ENCODE measurements at places on chromosomes 3 and 15.

GRCh38 chr3:171636666-171637065 is 173.6 kb downstream of the PLD1 start:
- no peak for DNase-seq

DNA sequence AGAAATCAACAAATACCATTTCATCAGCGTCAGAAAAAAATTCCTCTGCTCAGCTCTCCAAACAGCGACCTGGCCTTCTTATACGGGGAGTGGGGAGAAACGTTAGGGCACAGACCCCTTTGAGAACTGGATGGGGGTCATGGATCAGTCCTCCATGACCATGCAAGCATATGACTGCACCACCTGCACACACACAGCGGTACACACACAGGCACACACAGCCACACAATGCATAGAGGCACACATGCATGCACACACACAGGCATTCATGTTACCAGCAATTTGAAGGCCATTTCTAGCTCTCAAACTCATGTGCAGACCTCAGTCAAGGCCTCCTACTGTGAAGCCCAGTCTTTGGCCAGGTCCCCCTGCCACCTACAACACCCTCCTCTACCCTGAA is 50.2 kb downstream of the SLC41A3 start:
- no peak for DNase-seq

- DNase-seq, result peak; percentile 79
Measured at GRCh38 chr3:42846685-42847522, 28.8 kb downstream of the CYP8B1 start.

- DNase-seq, result no peak
Measured at GRCh38 chr3:105970283-105970682, 101.5 kb upstream of the CBLB start.

DNA sequence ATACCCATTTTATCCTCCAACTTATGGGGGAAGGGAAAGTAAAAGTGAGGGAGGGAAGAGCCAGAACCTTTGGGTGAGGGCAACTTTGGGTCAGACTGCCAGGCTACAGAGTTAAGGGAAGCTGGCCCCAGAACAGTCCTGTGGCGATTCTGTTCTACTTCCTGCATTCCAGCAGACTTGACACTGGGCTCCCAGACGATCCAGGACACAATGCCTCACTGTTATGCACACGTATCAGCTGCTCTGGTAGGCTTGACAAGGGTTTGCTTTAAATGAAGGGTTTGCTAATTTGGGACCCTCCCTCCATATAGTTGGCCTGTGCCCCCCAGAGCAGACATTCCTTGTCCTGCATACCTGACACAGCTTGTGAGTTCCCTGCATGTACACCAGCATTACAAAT is 10.7 kb downstream of the GORASP1 start:
- no peak for DNase-seq

DNA sequence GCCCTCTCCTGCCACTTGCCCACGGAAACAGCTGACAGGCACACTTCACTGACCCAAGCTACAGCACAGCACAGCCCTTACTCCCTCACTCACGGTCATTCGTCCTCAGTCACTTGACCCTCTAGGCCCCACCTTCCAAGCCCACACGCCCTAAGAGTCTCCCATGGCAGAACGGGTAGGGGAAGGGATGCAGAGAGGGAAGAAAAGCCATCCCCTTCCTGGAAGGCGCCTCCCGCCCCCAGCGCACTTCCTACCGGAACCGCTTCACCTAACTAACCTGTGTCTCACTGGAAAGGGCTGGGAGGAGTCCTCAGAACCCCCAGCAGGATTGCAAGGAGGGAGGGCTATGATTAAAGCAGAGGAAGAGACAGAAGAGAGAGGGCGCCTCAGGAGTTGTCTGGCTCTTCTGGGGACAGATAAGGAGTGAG is 22.9 kb downstream of the EPHB3 start:
- DNase-seq, result no peak

DNA sequence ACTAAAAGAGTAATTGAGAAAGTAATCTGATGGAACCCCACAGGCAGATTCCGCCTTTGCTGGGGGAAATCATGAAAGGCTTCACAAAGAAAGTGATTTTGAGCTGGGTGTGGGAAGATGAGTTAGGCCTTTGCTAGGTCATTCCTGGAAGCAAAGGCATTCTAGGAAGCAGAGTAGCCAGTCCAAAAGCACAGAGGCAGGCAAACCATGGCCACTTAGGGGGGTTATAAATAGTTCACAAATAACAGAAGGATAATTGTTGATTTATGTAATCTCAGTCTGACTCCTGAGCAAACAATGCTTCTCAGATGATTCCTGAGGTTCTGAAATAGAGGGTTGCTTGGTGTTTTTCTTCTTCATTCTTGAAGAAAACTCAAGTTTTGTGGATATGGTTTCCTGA is 576.3 kb downstream of the NTRK3 start:
- no peak for DNase-seq

DNA sequence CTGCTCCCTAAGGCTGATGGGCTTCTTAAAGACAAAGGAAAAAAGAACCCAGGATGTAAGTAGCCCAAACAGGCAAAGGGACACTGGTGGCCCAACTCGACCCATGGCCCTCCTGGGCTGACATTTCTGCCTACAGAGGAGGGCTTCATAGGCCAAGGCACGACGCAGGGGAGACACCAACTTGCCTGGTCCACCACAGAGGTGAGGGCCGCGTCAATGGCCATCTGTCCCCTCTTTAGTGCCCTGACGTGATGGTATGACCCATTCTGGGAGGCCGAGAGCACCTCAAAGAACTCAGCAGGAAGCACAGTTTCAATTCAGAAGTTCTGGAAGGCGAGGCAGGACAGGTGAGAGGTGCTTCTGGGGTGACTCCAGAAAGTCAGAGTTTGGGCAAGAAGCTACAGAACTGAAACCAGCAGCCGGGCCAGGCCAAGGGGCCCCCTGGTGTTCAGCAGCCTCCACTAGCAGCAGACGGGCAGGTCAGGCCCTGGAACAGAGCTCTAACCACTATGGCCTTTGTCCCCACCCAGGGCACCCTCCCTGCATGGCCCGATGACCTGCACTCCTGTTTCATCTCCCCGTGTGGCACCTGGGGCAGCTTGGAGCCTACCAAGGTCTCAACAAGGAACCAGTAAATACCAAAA is 45.1 kb downstream of the HMCES start:
- DNase-seq, result peak; percentile 5

DNA sequence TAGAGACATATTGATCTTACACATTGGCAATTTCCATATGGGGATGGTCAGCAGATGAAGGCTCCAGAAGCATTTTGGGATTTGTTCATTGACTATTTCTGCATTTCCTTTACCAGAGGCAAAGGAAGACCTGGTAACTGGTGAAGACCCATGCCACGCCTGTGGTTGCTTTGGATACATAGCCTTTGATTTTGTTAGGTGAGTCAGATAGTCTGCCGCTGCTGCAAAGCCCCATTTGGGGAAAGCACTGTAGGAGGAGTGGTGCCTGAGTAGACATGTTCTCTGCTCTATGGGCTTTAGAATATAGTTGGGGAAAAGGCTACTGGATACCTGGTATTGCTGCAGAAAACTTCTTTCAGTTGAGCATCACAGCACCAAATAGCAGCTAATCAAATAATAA is 56.8 kb downstream of the TFG start:
- DNase-seq, result no peak

- no peak for DNase-seq
Measured at GRCh38 chr3:170469151-170470062, 50.7 kb downstream of the CLDN11 start.

DNA sequence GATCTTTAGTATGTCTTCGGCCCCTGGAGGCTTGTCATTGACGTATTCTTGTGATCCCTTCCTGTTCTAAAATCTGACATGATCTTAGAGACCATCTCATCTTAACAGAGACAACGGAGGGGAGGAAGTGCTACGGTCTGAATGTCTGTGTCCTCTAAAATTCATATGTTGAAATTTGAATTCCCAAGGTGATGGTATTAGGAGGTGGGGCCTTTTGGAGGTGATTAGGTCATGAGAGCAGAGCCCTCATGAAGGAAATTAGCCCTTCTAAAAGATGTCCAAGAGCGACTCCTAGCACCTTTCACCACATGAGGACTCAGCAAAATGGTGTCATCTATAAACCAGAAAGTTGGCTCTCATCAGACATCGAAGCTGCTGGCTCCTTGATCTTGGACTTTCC is 233.2 kb upstream of the CMC1 start:
- no peak for DNase-seq

DNA sequence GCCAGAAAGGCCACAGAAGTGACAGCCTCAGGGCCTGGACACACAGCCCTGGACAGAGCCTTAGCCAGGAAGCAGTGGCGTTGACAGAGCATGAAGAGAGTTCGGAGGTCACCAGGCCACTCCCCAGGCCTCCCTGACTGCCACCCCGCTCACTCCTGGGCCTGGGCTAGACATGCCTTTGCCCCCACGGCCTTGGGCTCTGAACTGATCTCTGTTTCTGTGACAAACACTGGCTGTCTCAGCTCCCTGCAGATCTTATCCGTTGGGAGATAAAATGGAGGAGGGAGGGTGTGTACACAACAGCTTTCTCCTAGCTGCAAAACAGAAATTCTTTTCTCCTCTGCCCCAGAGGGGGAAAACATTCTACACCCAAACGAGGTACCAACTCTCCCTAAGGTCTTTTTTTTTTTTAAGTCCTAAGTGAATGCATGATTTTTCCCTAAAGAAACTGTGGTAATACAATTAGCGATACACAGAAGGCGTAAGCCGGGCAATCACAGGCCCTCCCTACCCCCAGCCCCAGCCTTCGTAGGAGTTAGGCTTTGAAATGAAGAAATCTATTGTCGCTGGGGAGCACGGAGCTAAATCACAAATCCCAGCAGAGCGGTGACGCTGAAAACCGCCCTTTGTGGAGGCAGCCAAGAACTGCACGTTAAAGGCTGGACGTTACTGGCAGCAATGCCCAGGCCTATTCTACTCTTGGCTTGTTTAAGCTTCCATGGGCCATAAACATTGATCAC is 45.0 kb downstream of the SRGAP3 start:
- no peak for DNase-seq

- DNase-seq, result no peak
Measured at GRCh38 chr15:69459066-69459465, 6.4 kb downstream of the RPLP1 start.

GRCh38 chr15:69729167-69729748 is 276.6 kb downstream of the RPLP1 start:
- DNase-seq, result peak; percentile 8

DNA sequence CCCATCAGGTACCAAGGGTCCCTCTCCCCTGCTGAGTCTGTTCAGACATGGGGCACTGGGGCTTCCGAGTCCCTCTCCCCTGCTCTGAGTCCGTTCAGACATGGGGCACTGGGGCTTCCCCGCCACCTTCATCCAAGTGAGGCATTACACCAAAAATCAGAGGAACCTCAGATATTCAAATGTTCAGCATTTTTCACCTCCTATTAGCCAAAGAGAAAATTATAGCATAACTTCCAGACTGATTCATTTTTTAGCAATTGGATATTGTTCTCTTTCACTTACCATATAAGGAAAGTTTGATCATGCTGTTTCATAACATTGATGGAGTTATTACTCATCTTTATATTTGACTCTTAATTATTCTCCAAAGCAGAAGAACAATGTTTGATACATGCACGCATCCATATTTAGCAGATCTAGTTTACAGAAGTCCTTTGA is 213.9 kb downstream of the MTHFS start:
- no peak for DNase-seq

DNA sequence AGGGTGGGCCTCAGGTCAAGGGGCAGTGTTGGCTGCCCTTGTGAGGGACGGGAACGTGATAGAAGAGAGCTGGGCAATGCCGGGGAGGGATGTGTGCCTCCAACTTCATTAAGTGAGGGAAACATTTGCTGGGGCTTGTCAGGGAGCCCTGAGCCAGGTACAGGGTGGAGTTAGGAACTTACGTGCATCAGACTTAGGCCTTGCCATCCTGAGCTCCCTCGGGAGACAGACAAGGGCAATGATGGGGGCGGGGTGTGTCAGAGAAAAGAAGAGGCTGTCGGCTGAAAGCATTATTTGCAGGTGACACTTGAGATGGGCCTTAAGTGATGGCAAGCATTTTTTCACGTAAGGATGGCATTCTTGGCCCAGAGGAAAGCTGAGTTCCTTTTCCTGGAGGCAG is 1.6 kb downstream of the FAM131A start:
- no peak for DNase-seq

DNA sequence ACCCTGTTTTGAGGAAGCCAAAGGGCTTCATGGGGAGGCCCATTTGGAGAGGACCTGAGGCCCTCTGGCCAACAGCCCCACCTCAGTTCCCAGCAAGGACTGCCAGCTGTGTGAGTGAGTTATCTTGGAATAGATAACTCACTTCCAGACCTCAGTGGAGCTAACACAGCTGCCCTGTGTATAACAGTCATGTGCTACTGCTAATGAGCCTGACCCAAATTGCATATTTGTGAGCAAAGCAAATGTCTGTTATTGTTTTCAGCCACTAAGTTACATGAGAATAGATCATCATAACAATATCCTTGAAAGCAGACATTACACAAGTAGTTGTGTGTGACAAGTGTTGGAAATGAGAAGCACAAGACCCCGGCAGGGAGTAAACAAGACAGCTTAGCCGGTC is 355.8 kb downstream of the MCTP2 start:
- no peak for DNase-seq

- no peak for DNase-seq
Measured at GRCh38 chr3:50304601-50305000, 1.2 kb upstream of the HYAL1 start.

GRCh38 chr3:64229903-64230302 is 4.6 kb upstream of the PRICKLE2 start:
- DNase-seq, result no peak

DNA sequence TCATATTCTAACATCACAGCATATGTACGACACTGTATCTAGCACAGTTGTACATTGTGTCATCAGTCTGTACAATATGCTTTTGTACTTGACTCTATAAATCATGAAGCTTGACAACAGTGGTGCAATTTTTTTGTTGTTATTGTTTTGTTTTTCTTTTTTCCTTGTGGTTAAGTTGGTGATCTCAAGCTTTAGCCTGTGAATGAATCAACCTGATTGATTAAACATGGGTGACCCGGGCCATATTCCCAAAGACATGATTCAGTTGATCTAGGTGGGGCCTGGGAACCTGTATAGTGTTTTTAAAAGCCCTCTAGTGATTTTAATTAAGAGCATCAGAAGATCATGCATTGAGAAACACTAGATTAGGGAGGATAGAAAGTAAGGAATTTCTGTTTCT is 101.8 kb upstream of the AADACL2 start:
- no peak for DNase-seq

GRCh38 chr3:4926892-4927291 is 52.3 kb upstream of the BHLHE40 start:
- DNase-seq, result no peak

DNA sequence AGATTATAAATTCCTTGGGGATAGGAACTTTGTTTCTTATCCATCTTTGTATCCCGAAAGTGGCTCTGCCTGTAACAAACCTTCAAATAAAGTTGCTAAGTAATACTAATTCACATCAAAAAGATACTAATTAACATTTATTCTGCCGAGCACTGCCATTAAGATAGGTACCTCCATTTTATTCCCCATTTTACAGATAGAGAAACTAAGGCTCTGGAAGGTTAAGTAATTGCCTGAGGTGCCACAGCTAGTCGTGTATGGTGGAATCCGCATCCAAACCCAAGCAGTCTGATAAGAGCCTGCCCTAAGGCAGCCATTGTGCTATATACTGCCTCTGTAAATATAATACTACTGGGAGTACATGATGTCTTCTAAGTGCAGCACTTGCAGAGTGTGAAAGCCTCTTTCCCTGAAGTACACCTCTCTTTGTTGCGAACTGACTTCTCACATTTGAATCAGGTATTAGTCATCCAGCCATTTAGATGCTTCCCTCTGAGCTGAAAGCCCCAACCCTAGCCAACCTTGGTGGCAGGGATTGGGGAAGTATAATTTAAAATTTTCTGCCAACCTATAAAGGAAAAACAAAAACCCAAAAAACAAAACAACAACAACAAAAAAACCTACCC is 78.5 kb upstream of the CHD2 start:
- no peak for DNase-seq
